ENCODE measurements at places on chromosomes 1 and 21.

- DNase-seq = no peak
Measured at GRCh38 chr1:31435471-31436409, 22.7 kb downstream of the SERINC2 start.

DNA sequence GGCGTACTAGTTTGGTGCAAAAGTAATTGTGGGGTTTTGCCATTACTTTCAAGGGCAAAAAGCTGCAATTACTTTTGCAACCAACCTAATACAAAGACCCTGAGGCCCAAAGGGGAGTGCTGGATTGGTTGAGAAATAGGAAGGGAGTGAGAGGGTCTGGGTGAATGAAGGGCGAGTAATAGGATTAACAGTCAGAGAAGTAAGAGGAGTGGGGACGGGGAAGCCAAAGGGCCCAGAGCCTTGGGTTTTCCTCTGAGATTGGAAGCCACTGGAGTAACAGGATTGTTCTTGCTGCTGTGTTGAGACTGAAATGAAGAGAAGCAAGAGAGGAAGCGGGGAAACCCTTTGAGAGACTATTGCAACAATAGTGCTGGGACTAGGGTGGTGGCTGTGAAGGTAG is 19.0 kb upstream of the PRELP start:
- DNase-seq = no peak

DNA sequence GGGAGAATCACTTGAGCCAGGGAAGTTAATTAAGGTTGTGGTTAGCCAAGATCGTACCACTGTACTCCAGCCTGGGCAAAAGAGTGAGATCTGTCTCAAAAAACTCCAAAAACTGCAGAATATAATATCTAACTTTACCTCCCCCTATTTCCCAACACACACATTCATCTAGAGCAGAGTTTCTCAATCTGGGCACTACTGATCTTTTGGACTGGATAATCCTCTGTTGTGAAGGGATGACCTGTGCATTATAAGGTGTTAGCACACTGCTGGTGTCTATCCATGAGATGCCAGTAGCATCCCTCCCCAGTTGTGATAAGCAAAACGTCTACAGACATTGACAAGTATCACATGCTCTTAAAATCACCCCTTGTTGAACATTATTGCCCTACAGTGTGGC is 61.8 kb downstream of the RGS13 start:
- no peak for DNase-seq

DNA sequence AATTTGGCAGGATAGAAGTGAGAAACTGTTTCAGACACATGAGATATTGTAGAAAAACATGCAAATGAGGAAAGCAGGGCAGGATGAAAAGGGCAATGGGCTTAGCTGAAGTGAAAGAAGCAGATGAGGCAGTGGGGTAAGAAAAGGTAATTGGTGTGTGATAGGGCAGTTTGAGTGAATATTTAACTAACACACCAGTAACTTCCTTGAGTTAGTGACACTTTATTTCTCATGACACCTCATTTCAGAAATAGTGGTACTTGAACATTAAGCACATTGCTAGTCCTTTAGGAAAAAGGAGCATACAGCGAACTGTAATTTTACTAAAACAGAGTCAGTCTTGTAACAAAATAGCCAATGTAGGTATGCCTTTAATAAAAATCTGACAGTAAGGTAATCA is 415.0 kb downstream of the DPYD start:
- no peak for DNase-seq

DNA sequence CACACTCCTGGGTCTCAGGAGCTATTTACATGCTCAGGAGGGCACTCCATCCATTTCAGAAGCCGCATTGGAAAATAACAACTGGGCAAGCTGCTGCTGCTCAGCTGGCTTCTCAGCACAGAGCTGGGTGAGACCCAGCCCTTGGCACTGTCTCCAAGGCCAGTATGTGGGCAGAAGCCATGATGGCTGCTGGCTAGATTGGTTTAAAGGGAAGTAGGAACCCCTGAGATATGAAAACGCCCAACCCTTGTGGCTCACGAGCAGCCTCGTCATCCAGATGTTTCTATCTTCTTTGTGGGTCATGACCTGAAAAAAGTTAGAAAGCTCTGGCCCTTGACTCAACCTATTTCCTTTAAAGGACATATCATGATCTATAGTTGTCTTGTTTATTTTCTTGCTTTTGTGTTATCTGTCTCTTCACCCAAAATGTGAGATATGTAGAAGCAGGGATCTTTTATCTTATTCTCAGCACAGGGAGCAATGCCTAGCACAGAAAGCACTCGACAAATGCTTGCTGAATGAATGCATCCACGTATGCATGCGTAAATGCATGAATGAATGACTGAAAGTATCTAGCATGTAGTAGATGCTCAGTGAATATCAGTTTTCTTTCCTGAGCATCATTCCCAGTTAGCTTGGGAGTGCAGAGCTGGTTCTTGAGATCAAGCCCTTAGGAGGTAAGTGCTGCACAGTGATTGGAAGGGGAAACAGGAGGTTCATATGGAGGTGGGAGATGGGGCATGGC is 11.6 kb downstream of the MYBPH start:
- no peak for DNase-seq

- no peak for DNase-seq
Measured at GRCh38 chr1:12114916-12115315, 51.8 kb downstream of the TNFRSF8 start.

GRCh38 chr21:41771625-41771945 is 4.7 kb upstream of the RIPK4 start:
- DNase-seq = no peak

DNA sequence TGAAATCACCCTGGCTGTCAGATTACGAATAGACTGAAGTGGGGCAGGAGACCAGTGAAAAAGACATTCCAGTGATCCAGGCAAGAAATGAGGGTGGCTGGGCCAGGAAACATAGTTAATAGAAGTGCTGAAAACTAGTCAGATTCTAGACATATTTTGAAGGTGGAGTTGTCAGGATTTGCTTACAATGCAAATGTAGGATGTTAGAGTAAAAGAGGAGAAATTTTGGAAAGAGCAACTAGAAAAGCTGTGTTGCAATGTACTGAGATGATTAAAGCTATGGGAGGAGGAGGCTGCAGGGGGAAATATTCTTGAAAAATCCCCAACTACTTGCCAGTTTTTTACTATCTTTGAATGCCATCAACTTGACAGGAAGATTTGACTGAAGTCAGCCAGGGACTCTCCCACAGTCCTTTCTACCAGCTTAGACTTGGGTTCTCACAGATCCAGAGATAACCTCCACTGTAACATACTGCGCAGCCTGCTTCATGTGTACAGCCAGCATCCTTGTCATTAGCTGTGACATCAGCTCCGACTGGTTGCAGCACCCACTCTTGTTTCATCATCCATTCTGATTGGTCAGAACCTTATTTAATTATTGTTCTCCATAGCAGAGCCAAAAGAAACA is 109.7 kb downstream of the TSEN15 start:
- DNase-seq = no peak

- DNase-seq = no peak
Measured at GRCh38 chr1:232624546-232625281, 5.2 kb downstream of the SIPA1L2 start.

DNA sequence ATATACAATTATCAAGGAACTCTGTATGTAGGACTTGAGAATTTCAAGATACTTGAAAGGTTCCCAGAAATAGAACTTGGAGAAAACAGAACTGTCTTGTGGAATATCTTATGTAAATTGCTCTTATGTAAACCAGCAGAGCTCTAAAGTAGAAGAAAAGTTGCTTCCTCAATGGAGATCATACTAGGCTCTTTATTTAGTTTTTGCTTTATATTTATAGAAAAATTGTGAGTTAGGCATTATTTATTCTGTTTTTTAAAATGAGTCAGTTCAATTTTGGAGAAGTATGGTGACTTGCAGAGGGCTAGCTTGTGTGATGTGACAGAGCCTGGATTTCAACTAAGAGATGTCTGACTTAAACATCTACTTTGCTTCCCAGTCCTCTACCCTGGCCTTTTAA is 40.4 kb downstream of the ATP6V1G3 start:
- no peak for DNase-seq

DNA sequence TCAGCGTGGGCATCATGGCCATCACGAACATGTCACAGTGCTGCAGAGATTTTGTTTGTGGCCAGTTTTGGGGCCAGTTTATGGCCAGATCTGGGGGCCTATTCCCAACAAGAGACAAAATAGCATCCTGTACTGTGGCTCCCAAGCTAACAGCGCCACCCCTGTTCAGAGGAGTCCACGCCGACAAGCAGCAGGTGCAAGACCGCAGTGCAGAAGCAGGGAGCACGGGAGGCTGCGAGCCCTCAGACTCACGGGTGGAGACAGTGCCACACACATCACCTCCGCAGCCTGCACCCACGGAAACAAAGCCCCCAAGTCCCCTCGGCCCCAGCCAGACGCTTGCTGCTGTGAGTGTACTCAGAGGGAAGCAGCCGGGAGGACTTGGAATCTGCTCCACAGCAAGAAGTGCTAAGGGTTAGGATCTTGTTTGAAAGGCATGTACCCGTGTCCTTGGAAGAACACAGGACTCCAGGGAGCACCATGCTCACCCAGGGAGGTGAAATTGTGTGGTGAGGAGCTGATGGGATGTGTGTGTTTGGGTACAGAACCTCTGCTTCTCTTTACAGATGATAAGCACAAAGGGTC is 7.1 kb downstream of the TCP10L start:
- no peak for DNase-seq

GRCh38 chr1:59927213-59927612 is 640 bp upstream of the CYP2J2 start:
- no peak for DNase-seq

- no peak for DNase-seq
Measured at GRCh38 chr21:46569081-46569480, 35.8 kb downstream of the S100B start.

GRCh38 chr1:95229037-95229436 is 5.0 kb upstream of the RWDD3 start:
- no peak for DNase-seq

GRCh38 chr1:86567878-86568277 is 21.0 kb downstream of the CLCA4 start:
- no peak for DNase-seq

DNA sequence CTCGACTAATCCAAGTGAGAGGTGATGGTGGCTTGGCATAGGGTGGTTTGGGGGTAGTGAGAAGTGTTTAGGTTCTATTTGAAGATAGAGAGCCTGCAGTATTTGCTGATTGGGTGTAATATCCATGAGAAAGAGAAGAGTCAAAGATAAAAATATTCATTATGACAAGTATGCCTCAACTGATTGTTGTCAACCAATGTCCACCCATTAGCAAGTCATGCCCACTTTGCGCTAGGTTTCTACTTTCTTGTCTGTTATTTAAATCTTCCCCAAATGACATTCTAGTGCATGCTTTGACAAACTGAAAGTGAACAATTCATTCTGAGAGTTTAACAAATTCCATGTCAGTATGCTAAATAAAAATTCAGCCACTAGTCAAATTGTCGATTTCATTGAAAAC is 3.8 kb upstream of the XCL1 start:
- DNase-seq = no peak

GRCh38 chr21:46322351-46323226 is 1.1 kb downstream of the C21orf58 start:
- DNase-seq = peak; percentile 71

GRCh38 chr1:149888247-149888998 is 10.9 kb upstream of the BOLA1 start:
- DNase-seq = peak; percentile 92

DNA sequence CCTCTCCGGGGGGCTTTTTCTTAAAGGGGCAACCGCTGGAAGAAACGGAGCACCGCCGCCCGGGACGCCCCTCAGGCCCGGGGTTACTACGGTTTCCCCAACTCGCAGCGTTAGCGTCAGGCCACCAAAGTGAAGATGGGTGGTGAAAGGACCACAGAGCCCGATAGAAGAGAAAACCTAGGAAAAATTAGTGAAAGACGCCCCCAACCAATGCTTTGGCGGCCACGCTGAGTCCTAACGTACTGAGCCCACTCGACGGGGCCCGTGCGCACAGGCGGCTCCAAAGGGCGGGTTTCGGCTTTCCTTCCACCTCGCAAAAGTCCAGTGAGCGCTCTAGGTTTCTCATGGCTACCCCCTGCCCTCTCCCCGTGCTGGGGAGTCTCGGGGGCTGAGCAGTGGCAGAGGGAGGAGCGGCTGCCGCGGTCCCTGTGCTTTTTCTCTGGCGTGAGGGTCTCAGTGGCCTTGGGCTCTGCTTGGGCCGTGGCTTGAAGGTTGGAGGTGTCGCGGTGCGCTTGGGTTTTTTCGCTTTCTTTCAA is 12.2 kb upstream of the SPEN start:
- DNase-seq = no peak

DNA sequence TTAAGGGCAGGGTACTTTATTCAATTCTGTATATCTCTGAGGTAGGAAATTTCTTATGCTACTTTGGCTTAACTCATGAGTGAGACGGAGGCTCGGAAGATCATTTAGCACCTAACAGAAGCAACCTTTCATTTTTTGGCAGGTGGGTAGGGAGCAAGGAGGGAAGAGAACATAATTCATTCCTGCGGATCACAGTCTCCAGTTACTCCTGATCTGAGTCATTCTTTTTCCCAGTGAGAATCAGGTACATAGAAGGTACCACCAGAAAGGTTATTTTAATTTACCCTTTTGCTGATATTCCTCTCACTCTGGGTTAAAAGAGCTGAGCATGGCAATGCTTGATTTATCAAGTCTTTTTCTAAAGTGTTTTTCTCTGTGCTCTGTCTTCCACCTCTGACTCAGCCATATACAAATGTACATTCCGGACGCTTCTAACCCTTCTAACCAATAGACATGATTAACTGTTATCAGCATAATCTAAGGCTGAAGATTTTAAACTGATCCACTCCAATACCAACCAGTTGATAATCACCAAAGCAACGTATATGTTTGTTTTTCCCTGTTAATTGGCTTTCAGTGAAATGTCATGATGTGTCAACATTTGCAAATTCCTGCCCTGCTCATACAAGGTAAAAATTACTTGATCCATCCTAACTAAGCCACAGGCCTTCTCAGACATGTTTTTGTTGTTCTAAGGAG is 271.7 kb downstream of the DUSP10 start:
- no peak for DNase-seq

GRCh38 chr1:211588711-211589110 is 9.8 kb upstream of the SLC30A1 start:
- no peak for DNase-seq

DNA sequence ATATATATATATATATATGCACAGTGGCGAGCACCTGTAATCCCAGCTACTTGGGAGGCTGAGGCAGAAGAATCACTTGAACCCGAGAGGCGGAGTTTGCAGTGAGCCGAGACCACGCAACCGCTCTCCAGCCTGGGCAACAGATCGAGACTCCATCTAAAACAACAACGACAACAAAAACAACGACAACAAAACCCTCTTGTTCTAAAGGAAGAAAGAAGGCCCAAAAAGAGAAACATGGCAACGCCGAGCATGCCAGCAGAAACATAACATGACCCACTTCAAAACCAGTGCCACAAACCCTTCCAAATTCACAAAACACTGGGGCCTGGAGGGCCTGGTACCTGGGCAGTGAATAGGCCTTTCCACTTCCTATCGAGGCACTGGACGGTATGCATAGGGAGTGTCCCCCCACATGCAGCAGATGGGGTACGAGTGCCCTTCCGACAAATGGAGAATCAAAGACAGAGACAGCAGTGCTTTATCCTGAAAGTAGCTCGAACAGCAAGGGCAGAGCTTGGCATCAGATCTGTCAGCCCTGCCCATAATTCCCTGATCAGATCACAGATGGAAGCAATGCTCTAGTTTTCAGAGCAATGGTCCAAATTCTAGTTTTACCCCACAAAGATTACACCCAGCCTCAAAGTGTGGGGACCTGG is 52.0 kb downstream of the TOMM20 start:
- no peak for DNase-seq
